ENCODE measurements at places on chromosomes 6 and 20. TPM values are rescaled to one million over a fixed set of nuclear protein-coding genes. Genes with fewer than 3 reads are reported as not detected.

DNA sequence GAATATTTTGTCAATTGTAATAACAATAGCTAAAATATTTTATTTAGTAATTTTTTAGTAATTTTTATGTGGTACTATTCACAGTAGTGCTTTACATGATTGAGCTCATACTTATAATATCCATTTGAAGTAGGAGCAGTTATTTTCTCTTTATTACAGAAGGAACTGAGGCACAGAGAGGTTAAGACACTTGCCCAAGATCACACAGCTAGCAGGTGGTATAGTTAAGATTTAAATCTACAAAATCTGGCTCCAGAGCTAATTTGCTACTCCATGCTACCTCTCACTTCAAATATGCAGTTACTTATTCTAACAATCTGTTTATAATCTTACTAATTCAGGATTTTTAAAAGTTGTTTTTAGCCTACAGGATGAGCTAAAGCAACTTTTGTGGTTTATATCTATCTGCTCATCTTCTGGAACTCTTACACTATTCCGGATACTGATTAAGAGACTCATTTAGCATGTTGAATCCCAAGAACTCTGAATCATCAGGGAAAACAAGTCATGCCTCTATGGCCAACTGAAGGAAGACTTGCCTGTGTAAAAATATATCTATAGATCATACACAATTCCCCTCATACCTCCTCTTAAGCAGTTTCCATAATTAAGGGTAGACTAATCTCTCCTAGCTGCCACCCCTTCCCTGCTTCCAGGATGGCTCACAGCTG, 324.2 kb downstream of the UBE3D start:
- H3K27ac ChIP-seq = no peak overlapping the region
- DNase-seq = peak; percentile 62
- no peaks in the 10 kb centered on the region for H3K36me3 ChIP-seq
- peaks cover 19% of the 10 kb centered on the region for H3K27me3 ChIP-seq

NNAT gene
- not detected for total RNA-seq

- H3K4me1 ChIP-seq = no peaks in the 10 kb centered on the region
- H3K36me3 ChIP-seq = no peaks in the 10 kb centered on the region
- DNase-seq = no peak
- no peak overlapping the region for H3K27ac ChIP-seq
These were observed 199.4 kb downstream of the TFAP2A start for GRCh38 chr6:10215326-10216110.

- no peaks in the 10 kb centered on the region for H3K27me3 ChIP-seq
- H3K27ac ChIP-seq = no peak overlapping the region
- H3K4me3 ChIP-seq = no peak overlapping the region
- no peak for DNase-seq
- H3K4me1 ChIP-seq = no peaks in the 10 kb centered on the region
These were observed 6.7 kb downstream of the PSMB9 start for GRCh38 chr6:32860674-32861073.

DNA sequence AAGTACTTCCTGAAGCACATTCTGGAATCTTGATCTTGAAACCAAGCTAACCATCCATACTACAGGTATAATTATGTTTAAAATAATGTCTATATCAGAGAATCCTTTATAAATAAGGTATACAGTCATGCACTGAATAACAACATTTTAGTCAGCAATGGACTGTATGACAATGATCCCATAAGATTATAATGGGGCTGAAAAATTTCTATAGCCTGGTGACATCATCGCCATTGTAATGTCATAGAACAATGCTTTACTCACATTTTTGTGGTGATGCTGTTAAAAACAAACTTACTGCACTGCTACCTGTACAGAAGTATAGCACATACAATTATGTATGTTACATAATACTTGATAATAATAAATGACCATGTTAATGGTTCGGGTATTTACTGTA, 31.8 kb downstream of the RNF146 start:
- H3K36me3 ChIP-seq = peaks cover 6% of the 10 kb centered on the region
- H3K4me1 ChIP-seq = peaks cover 22% of the 10 kb centered on the region
- H3K27ac ChIP-seq = peak overlapping the region; percentile 1
- no peak overlapping the region for H3K4me3 ChIP-seq
- no peak for DNase-seq

DNA sequence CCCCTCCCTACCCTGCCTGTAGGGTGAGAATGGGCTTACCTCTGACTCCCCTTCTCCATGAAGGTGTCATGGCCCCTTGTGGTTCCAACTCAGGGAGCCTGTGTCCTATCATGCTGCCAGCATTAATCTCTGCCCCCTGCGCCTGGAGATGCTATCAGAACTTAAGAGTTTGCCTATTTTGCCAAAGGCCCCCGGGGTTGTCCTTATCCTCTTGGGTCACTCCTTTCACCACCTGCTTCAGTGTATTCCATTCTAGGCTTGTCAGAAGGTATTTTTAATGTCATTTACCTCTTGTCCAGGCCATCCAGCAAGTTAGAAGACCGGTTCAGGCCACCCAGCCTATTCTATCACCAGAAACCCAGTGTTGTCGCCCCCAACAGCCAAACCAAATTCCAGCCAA, 10.5 kb downstream of the RRBP1 start:
- H3K27ac ChIP-seq = peak overlapping the region; percentile 7
- no peak for DNase-seq
- H3K4me1 ChIP-seq = peaks cover 55% of the 10 kb centered on the region
- H3K36me3 ChIP-seq = peaks cover 64% of the 10 kb centered on the region
- no peaks in the 10 kb centered on the region for H3K27me3 ChIP-seq
- no peak overlapping the region for H3K4me3 ChIP-seq

MRAP2 gene
- 5.1 TPM for total RNA-seq

- no peaks in the 10 kb centered on the region for H3K36me3 ChIP-seq
- H3K27me3 ChIP-seq = no peaks in the 10 kb centered on the region
- H3K4me3 ChIP-seq = no peak overlapping the region
- no peak for DNase-seq
These were observed 244.4 kb upstream of the HSF2 start for GRCh38 chr6:122154912-122155575.

EEF1E1 gene
- 25.3 TPM for total RNA-seq

DNA sequence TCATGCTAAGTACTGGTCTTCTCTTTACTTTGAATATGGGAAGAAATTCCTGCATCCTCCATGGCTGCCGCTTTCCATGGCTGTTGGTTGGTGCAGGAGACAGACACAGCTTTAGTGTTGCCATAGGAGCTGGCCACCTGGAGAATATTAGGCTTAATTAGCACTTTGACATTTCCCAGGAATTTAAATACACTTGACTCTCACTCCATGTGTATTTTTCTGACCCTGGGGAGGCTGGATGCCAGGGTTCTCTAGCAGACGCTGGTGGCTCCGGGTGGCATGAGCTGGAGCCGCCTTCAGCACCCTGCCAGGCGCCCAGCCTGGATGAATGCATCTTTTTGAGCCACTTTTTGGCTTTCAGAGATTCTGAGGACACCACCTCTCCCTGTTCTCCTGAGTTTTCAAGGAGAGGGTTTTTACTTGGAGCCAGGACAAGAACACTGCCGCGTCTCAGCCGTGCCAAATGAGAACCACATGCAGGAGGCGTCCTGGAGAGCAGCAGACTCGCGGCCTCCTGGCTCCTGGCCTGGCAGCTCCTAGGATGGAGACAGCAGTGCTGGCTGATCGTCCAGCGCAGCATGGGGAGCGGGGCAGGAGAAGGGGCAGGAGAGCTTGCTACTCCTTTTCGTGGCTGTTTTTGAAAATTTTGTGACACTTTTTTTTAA, 258.8 kb downstream of the SMOC2 start:
- no peak overlapping the region for H3K27ac ChIP-seq
- no peaks in the 10 kb centered on the region for H3K4me1 ChIP-seq
- no peak overlapping the region for H3K4me3 ChIP-seq
- H3K27me3 ChIP-seq = no peaks in the 10 kb centered on the region

DNA sequence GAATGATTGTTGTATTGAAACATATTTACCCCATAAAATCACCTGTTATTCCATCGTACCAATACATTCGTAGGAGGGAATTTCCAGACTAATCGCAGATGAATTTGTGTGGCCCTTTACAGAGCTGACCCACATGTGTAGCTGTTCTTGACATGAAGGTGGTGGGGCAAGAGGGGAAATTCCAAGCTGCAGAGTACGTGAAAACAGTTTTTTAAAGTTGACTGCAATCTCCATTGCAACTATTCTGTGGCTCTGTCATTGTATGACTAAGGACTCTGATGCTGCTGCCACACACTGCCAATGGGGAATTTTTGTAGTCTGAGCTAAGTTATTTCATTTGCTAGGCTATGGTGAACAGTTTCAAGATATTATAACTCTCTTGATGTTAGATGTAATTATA, 46.4 kb upstream of the ADTRP start:
- no peak for DNase-seq
- no peak overlapping the region for H3K27ac ChIP-seq
- H3K27me3 ChIP-seq = peaks cover 2% of the 10 kb centered on the region
- no peaks in the 10 kb centered on the region for H3K36me3 ChIP-seq

L3MBTL3 gene
- 8.7 TPM for total RNA-seq

- H3K4me1 ChIP-seq = peaks cover 17% of the 10 kb centered on the region
- no peak overlapping the region for H3K27ac ChIP-seq
- H3K36me3 ChIP-seq = no peaks in the 10 kb centered on the region
- DNase-seq = no peak
- no peak overlapping the region for H3K4me3 ChIP-seq
- peaks cover 56% of the 10 kb centered on the region for H3K27me3 ChIP-seq
These were observed 1.6 kb downstream of the GNAS start for GRCh38 chr20:58853976-58854637.

Data from osteoblast (primary cell).